ENCODE measurements at places on chromosomes 11 and 22.

DNA sequence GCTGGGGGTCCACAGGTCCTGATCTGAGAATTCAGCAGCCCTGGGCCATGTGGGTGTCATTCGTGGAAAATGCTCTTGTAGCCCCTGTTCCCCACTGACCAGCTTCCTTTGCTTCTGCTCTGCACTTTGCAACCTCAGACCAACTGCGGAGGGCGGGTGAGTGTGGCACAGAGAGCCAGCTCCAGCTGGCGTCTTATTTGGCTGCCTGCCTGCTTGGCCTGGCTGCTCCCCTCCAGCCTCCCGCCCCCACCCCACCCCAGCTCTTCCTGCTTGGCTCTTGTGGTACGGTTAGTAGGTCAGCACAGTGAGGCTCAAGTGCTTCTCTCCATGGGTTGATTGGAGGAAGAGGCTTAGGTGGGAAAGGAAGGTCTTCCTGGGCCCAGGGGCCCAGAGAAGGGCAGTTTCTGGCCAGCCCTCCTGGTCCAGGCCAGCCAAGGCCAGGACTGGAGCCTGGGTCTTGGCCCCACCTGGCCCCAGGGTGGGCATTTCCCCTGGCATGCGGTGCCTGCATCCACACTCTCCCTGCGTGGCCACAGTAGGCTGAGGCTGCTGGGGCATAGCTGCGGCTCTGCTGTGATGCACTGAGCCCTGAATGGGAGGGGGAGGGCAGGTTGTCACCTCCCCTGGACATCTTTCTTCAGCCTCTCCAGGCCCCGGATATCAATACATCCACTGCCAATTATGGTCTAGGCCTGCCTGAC is 26.5 kb downstream of the MYO7A start:
- no peak for DNase-seq

GRCh38 chr22:48316257-48317250 is 1511.1 kb downstream of the BRD1 start:
- DNase-seq, result no peak

- DNase-seq, result no peak
Observed at GRCh38 chr11:61744609-61745156, 7.8 kb upstream of the MYRF start.

GRCh38 chr11:127926721-127927120 is 660.6 kb downstream of the ETS1 start:
- DNase-seq, result no peak

GRCh38 chr11:927871-928270 is 2.2 kb downstream of the AP2A2 start:
- DNase-seq, result no peak

GRCh38 chr11:96361778-96362177 is 18.8 kb upstream of the MAML2 start:
- DNase-seq, result peak; percentile 22

GRCh38 chr11:10478066-10478465 is 23.0 kb downstream of the AMPD3 start:
- peak; percentile 78 for DNase-seq

- DNase-seq, result no peak
Observed at GRCh38 chr11:69919659-69920344, 100.6 kb upstream of the FGF3 start.

- DNase-seq, result no peak
Observed at GRCh38 chr11:93801366-93801765, 17.3 kb downstream of the MED17 start.

DNA sequence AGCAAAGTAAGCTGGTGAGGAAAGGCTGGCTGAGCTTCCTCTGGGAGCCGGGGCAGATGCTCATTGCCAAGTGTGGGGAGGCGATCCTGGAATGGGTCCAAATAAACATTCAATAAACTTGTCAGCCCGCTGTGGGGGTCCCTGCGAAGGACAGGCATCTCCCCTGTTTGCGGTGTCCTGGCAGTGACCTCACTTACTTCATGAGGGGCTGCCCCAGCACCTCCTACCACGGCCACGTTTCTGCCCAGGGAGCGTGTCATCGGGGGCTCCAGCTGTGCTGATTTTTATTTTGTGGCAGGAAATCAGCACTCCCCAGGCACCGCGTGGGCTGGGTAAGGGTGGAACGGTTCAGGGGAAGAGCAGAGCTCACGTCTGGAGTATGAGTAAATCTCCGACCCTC is 493.9 kb upstream of the B3GAT1 start:
- no peak for DNase-seq

GRCh38 chr11:110472858-110473257 is 43.1 kb downstream of the FDX1 start:
- DNase-seq, result no peak

DNA sequence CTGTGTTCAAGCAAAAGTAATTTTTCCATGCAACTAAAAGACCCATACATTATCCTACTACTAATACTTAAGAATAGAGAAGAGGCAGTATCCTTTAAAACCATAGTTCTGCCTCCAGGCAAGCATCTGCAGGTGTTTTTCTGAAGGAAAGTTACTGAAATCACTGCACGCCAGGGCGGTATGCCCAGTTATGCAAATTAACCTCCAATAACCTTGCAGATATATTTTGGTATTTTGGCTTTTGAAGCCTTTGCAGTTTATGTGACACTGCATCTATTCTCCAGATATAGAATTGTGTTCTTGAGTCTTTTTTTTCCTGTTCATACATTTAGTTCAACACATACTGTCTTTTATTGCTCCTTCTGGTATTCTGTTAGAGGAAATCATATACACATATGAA is 346.2 kb upstream of the PDGFD start:
- DNase-seq, result no peak

- no peak for DNase-seq
Observed at GRCh38 chr11:61960532-61960931, 6.9 kb downstream of the FTH1 start.

GRCh38 chr11:106231591-106231990 is 154.1 kb downstream of the AASDHPPT start:
- DNase-seq, result peak; percentile 3

DNA sequence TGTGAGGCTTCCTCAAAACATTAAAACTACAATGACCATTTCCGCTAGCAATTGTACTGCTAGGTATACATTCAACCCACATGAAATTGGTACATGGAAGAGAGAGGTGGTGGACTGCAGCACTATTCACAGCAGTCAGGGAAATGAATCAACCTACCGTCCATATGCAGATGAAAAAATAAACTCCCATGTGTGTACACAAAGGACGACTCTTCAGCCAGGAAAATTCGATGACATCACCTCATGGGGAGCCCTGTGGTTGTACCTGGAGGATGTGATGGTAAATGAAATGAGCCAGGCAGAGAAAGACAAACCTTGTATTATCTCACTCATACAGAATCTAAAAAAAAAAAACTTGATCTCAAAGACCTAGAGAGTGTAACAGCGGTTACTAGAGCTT is 23.3 kb downstream of the RFPL3 start:
- no peak for DNase-seq

- peak; percentile 30 for DNase-seq
Observed at GRCh38 chr11:34234086-34234740, 123.6 kb downstream of the ABTB2 start.

DNA sequence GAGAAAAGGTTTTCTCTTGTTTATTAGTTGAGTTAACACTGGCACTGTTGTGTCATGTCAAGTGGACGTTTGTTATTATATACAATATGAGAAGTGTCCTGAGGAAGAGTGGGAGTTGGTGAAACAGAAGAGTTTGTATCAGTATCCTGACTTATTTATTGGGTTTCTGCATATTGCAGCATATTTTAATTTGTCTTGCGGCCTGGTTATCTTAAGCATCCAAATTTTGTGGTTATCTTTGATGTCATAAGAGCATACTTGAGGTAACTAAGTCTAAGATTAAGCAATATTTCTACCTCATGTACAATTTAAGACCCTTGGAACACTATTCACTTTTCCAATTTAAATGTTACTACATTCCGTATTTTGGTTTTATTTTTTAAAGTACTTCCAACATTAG is 103.5 kb downstream of the DDX10 start:
- peak; percentile 62 for DNase-seq

GRCh38 chr11:86553265-86553664 is 119.2 kb downstream of the ME3 start:
- DNase-seq, result no peak

DNA sequence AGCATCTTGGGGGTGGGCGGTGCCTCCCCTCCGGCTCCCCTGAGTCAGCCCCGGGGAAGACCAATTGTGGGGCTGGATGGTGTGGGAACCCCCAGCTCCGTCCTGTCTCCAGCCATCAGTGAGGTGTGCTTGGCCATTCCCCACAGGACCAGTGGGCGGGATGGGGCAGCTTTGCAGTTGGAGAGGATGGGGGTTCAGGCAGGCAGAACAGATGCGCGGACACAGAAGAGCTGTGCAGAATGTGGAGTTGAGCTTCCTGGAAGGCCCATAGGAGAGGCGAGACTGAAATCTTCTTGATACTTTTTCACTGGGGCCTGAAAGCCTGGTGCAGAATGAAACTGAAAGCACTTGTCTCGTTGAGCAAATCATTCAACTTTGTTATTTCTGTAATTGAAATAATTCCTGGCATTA is 23.8 kb downstream of the PARVB start:
- DNase-seq, result peak; percentile 73

GRCh38 chr11:111135778-111136570 is 109.6 kb upstream of the POU2AF2 start:
- no peak for DNase-seq

- DNase-seq, result no peak
Observed at GRCh38 chr11:64040684-64041322, 5.1 kb downstream of the FLRT1 start.

GRCh38 chr22:26770624-26771023 is 113.2 kb downstream of the MIAT start:
- no peak for DNase-seq

GRCh38 chr11:75205564-75206020 is 35.0 kb upstream of the TPBGL start:
- DNase-seq, result peak; percentile 58

- no peak for DNase-seq
Observed at GRCh38 chr11:119266063-119266462, 50.9 kb downstream of the MCAM start.

- no peak for DNase-seq
Observed at GRCh38 chr11:25938952-25939351, 393.0 kb upstream of the ANO3 start.

- no peak for DNase-seq
Observed at GRCh38 chr22:33699176-33699575, 221.1 kb downstream of the LARGE1 start.

DNA sequence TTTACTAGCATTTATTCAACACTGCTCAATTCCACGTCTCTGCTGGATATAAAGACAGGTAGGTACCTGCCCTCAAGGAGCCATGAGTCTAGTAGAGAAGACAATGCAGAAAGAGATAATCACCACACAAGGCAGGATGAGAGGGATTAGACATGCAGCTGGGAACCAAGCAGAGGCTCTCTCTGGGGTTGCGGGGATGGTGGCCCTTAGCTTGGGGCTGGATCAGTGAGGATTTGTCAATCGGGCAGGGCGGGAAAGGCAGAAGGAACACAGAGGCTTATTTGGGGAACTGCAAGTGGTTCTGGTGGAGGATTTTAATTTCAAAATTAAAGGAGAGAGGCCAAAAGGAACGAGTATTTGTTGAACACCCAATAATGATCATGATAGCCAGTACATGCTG is 8.5 kb upstream of the DMC1 start:
- no peak for DNase-seq

DNA sequence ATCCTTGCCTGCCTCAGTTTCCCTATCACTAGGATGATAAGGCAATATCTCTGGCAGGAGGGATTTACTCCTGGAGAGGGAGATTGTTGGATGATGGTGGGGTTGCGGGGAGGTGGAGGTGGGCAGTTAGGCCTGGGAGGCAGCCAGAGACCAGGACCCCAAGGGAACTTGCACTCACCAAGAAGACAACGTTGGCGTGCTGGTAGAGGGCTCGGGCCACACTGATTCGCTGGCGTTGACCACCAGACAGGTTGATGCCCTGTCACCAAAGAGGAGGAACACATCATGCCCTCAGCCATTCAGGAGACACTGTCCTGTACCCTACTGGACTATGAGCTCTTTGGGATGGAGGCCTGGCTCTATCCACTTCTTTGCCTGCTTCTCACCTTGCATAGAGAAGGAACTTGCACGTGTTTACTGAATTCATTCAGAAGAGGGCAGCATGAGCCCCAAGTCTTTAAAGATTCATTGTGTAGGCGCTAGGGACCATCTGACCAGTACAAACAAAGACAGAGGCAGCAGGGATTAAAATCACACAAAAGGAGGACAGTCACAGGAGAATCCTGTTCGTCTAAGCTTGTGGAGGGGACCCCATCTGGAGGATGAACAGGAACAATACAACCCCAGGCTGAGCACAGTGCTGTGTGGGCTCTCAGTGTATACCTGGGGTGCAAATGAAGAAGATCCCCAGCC is 24.2 kb upstream of the KCNJ11 start:
- no peak for DNase-seq

- no peak for DNase-seq
Observed at GRCh38 chr11:16292167-16292859, 64.0 kb downstream of the SOX6 start.

- DNase-seq, result no peak
Observed at GRCh38 chr11:78972177-78972576, 397.5 kb upstream of the NARS2 start.

GRCh38 chr11:119012629-119013170 is 5.4 kb downstream of the RPS25 start:
- no peak for DNase-seq

DNA sequence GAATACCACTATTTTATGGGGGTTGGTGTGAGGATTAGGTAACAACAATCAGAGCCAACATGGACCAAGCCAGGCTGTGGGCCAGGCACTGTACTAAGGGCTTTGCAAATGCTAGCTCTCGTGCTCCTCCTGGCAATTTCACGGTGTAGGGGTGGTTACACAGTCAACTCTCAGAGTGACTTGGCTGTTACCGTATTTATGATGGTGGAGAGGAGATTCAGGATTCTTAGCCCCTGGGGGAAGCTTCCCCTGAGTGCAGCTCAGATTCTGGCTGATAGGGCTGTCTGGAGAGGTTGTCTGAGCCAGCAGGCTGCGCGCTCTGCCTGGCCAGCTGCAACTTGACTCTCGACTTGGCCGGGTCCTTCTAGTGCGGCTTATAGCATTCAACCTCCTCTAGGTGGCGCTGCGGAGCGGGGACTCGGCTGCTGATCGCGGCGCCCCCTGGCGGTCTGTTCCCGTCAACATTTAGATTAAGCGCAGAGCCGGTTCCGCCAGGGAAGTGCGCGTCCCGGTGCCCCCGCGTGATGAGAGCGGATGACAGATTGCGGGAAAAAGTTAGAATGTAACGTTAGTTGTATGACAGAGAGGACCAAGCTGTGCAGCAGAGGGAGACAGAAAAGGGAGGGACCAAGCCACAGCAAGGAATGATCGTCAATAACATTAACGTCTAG is 4.5 kb upstream of the NCF4 start:
- peak; percentile 93 for DNase-seq

All from OCI-M1 (cell line).